Activated CD4-positive, alpha-beta T cell treated with anti-CD3 and anti-CD28 coated beads, Interleukin-2, amount 10 ng/mL, durations not matched to agents 7 days and 5 days (primary cell): ENCODE measurements at places on chromosomes 2 and 18.

GRCh38 chr18:73980289-73980979 lies 167.2 kb downstream of the FBXO15 start:
- DNase-seq: no peak

GRCh38 chr2:219179601-219180465 lies 1.8 kb downstream of the RETREG2 start:
- DNase-seq: no peak

DNA sequence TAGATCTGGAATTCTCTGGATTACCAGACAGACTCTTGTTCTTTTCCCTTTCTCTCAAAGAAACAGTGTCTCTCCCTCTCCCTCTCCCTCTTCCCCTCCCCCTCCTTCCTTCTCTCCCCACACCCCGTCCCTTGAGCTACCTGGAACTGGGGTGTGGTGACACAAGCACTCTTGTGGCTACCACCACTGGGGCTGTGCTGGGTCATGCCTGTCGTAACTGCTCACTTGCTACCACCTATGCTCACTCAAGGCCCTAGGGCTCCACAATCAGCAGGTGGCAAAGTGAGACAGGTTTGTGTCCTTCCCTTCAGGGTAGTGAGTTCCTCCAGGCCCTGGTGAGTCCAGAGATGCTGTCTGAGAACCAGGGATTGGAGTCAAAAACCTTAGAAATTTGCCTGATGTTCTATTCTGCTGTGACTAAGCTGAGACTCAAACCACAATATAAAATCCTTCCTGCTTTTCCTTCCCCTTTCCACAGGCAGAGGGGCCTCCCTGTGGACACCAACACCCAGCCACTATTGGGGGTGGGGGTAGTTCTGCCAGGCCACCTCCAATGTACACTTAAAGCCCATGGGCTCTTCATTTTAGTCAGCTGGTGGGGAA lies 70.8 kb downstream of the OXER1 start:
- peak; percentile 26 for DNase-seq

- DNase-seq: no peak
These were observed 69.4 kb upstream of the CBLN2 start for GRCh38 chr18:72613534-72613930.

- DNase-seq: no peak
These were observed 22.7 kb downstream of the CYB5A start for GRCh38 chr18:74268933-74269620.

DNA sequence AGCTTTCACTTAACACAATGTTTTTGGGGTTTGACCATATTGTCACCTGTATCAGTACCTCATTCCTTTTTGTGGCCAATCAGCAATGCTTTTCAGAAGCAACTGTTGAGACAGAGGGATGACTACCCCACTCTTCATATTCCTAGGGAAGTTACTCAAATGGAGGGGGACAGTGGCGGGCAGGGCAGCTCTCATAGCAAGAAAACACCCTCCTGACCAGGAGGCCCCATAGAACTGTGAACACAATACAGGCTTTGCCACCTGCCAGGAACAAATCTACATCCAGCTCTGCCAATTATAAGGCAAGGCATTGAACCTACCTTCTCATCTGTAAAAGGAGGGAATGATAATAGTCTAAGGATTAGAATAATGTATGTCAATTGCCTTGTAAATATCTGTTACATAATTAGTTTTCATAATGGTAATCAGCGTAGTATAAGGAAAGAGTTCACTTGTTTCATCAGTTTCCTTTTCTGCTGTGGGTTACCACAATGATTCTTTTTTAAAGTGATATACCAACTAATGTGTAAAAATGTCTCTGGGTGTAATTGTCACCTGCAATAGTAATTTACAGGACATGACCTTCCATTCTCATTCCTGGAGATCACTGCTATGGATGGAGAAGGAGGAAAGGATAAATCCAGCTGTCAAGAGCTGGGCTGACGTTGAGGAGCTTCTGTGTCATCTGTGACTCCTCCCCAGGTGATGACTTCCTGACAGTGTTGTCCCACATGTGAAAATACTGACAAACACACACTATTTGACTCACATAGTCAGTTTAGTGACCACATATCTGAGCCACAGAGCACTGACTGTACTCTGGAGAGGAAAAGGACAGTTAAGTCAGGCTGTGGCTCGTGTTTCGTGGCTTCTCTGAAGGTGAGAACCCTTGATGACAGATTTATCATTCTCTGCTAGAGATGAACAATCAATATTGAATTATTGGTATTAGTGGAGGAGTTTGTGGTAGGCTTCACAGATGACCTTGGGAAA lies 13.5 kb downstream of the ALPK2 start:
- DNase-seq: peak; percentile 78

- DNase-seq: no peak
These were observed 158.5 kb downstream of the CDCA7 start for GRCh38 chr2:173513107-173513727.

GRCh38 chr2:121771976-121772742 lies 16.7 kb downstream of the TSN start:
- DNase-seq: no peak

DNA sequence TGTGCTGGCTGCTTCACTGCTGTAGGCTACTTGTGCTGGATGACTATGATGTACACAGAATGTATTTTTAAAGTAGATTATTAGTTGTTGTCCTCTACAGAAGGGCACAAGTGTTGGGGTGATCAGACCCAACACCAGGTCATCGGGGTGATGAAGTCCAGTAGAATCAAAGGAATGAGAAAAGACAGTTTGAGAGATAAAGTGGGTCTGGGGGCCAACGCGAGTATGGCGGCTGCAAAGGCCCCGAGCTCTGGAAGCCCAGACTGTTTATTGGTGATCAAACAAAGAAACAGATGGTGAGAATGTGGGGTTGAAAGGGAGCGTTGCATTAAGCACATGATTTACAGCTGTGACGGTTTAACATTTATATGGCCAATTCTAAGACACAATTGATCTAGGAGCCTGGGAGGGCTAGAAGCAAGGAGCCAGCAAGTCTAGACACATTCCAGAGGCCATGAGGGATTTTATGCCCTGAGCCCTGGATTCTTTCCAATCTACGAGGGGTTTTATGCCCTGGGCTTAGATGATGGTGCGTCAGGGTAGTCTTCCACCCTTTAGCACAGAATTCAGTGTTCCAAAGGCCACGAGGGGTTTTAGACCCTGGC lies 153.5 kb downstream of the AGPS start:
- no peak for DNase-seq

GRCh38 chr18:13112982-13113381 lies 105.6 kb upstream of the LDLRAD4 start:
- no peak for DNase-seq

DNA sequence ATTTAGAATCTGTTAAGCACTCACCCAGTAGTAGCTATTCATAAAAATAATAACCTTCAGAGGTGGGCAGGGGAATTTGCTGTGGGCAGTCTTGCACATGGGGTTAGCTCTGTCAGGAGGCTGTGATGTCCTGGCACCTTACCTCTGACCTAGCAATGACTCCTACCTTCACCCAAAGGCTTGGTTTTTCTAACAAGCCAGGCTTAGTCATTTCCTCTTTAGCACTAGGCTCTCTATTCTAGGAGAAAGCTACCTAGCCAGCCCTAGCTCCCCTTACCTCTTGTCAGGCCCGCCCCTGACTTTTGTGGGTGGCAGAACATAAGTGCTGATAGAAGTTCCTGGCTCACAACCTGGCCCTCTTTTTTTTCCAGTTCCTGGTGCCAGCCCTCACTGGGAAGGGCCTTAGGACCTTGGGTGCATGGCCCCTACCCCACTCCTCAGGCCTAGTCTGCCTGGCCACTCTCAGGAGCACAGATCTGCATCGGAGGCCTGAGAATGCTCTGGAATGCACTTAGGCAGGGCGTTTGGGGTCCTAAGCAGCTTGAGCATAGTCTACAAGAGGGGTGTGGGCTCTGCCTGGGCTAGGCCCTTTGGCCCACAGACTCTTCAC lies 17.7 kb downstream of the CPLX4 start:
- DNase-seq: no peak

DNA sequence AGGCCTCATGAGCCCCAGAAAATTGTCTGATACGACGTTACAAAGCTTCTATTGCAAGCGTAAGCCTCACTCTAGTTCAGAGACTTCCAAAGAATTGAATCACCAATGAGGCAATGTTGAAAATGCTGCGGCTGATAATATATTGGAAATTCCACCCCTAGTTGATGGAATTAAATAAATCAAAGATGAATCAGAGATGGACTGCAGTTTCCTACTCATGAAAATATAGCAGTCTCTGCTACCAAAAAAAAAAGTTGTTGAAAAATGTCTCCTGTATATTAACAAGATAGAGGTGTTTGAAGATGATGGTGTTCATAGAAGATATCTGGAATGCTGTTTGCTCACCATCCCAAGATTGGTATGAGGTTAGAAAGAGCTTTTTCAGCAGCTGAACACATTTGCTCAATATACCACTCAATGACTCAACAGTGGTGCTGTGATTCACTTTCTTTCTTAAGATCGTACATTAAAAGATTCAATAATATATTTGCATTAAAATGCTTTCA lies 99.8 kb upstream of the ARHGAP28 start:
- DNase-seq: no peak

DNA sequence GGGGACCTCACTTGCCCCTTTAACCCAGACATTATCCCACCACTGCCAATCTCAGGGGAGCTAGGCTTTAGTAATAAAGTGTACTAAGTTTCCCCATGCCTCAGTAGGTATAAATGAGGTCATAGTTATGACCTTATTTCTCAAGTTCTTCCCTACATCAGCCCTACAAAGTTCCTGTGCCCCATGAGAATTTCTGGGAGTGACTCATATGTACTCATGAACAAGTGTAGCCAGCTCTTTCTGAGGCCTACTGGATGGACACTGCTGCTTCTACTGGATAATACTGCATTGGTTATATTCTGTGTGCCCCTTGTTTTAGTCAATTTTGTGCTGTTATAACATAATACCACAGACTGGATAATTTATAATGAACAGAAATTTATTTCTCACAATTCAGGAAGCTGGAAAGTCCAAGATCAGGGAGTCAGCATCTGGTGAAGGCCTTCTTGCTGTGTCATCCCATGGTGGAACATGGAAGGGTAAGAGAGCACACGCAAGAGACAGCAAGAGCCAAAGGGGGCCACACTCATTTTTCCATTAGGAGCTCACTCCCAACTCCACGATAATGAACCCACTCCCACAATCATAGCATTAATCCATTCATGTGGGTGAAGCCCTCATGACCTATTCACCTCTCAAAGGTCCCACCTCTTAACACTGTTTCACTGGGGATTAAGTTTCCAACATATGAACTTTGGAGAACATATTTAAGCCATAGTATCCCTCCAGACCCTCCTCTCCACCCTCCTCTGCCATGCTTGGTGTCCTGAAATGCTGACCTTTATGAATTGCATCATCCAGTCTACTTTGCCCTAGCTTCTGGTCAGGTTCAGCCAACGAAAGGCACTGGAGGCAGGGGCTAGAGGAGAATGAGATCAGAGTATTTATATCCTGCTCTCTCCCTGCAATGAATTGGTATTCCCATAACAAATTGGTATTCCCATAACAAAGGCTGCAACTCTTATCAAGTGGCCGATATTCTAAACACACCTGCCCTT lies 25.4 kb upstream of the ST3GAL5 start:
- DNase-seq: no peak

- no peak for DNase-seq
These were observed 141.5 kb downstream of the FBXO15 start for GRCh38 chr18:74006143-74006542.

DNA sequence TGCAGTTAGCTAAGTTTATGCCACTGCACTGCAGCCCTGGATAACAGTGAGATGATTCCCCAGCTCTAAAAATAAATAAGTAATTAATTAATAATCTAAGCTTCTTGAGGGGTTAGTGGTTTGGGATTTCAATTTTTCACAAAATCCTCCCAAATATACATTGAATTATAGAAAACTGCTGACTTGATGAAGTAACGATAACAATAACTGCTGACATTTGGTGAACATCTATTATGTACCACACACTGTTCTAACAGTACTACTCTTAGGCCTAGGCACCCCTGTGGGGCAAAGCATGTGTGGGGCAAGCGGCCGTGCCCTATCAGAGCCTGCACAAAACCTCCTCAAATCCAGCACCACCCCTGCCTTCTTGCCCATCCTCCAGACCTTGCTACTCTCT lies 245.8 kb upstream of the EPHA4 start:
- no peak for DNase-seq

- no peak for DNase-seq
These were observed 6.4 kb downstream of the DPP4 start for GRCh38 chr2:162067596-162067995.

DNA sequence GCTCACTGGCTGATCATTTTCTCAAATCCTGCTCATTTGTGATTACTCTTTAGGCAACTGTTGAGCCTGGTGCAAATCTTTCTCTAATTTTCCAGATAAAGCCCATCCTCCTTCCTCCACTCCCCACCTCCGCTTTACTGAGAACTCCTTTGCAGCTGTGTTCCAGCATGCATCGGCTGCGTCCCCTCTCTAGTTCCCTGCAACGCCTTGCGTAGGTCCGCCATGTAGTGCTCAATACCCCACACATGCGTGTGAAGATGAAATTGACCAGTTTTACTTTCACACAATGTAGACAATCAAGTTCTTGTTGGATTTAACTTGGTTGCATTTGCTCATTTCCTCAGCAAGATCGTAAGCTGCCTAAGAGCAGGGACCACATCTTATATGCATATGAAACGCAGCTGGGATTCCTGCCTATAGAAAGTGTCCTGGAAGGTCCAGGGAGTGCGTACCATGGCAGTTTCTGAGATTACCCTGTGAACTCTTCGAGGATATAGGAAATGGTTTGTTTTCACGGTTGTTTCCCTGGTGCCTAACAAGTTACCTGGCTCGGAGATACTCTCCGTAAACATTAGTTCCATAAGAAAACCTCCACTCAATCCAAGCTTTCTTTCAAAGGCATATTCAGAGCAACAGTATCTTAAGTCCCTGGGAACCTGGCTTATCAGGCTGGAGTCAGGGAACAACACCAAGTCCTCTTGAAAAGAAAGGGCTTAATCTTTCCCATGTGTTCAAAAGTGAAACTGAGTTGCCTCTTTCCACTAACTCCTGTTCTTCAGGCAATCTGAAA lies 766.4 kb upstream of the ID2 start:
- no peak for DNase-seq

- no peak for DNase-seq
These were observed 79.6 kb downstream of the GORASP2 start for GRCh38 chr2:171008550-171009205.

DNA sequence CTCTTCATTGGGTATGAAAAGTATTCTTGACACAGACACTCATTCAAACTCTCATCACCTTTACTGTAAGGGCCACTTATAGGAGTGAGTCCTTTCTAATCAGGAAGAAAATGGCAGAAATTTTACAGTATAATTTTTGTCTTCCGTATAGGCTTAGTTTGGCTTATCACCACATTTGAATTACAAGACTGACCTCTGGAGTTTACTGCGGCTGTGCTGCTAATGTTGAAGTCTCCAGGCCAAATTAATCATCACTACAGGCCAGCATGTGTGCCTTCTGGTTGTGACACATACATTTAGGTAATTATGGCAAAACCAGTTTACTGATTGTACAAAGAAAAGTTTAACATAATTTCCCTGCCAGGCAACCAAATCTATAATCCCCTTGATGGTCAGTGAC lies 753.6 kb upstream of the GCFC2 start:
- no peak for DNase-seq

- DNase-seq: no peak
These were observed 117.6 kb downstream of the METTL8 start for GRCh38 chr2:171316220-171316619.

GRCh38 chr2:167987026-167987425 lies 260.4 kb downstream of the STK39 start:
- no peak for DNase-seq

GRCh38 chr2:75571730-75572430 lies 11.1 kb upstream of the EVA1A start:
- no peak for DNase-seq
